Stimulated activated CD4-positive, alpha-beta T cell treated with anti-CD3 and anti-CD28 coated beads, Interleukin-15, amount 100 ng/mL, for 48 hours (primary cell): ENCODE measurements at places on chromosomes 2 and 18.
A peak's percentile ranks its signal among the peaks of the same experiment; 100 is the strongest.

DNA sequence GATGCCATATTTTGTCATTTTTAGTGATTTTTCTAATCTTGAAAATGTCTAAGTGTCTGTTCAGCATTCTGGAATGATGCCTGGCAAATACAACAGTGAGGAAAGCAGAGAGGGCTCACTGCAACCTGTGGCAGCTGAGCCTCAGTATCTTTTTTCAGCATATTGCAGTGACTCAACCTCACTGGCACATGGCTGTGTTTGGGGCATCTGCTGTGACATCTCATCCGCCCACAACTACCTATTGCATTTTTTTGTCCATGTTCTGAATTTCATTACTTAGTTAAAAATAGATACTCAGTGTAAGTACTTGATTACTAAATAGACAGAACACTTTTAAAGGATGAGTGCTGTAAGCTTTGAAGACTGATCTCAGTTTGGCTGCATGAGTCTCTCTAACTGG lies 10.7 kb downstream of the BABAM2 start:
- peak; percentile 29 for DNase-seq

DNA sequence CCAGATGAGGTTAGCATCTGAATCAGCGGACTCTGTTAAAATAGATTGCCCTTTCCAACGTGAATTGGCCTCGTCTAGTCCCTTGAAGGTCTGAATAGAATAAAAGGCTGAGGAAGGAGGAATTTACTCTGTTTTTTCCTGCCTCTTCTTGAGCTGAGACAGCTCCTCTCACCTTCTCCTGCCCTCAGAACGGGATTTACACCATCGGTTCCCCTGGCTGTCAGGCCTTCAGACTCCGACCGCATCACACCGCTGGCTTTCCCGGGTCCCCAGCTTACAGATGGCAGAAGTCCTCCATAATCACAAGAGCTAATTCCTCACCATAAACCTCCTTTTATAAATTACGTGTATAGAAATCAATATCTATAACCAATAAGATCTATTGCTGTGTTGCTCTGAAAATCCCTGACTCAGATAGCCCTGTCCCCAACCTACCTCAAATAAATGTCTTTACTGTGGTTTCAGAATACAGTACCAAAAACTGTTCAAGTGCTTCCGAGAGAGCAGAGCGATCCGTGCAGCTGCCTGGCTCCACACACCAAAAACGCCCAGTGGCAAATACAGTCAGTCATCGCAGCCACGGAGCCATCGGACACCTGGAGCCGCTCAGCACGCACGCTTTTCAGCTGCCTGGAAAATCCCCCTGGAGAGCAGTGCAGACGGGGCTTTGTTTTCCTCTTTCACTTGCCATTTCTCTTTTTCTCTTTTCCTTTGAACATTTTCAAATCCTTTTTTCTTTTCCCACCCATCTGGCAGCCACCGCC lies 196.9 kb downstream of the NRP2 start:
- no peak for DNase-seq

GRCh38 chr2:67510745-67511144 lies 113.6 kb downstream of the ETAA1 start:
- DNase-seq, result no peak

DNA sequence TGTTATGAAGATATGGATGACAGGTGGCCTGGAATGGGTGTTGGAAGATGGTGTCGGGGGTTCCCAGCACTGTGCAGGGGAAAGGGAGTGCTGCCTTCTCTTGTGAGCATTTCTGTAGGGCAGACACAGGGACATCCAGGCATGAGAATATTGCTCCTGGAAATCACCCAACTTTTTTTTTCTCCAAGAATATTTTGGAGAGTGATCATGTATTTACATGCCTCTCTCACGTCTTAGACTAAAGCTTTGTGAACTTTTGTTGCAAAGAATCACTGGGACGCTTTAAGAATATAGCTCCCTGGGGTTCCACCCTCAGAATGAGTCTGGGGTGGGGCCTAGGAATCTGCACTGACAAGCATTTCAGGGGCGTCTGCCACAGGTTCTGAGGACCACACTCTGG lies 68.7 kb downstream of the VWA3B start:
- DNase-seq, result no peak

DNA sequence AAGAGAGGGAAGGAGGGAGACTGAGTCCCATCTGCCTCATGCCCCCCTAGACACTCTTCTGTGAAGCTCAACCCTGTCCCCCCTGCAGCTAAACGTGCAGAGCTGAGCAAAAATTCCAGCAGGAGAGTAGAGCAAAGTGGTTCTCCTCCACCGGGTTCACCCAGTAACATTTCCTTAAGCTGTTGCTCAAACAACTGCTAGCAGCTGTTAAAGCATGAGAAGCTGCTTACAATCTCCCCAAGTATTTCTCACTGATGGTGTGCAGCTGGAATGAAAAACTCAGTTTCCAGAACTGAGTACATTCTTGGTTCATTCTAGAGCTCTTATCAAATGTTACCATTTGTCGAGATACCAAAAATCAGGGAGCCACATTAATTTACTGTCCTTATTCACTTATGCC lies 92.3 kb downstream of the STK39 start:
- no peak for DNase-seq

- no peak for DNase-seq
These were observed 138.9 kb downstream of the PXDN start for GRCh38 chr2:1605102-1606045.

GRCh38 chr2:169562519-169562918 lies 11.1 kb downstream of the FASTKD1 start:
- DNase-seq, result no peak

DNA sequence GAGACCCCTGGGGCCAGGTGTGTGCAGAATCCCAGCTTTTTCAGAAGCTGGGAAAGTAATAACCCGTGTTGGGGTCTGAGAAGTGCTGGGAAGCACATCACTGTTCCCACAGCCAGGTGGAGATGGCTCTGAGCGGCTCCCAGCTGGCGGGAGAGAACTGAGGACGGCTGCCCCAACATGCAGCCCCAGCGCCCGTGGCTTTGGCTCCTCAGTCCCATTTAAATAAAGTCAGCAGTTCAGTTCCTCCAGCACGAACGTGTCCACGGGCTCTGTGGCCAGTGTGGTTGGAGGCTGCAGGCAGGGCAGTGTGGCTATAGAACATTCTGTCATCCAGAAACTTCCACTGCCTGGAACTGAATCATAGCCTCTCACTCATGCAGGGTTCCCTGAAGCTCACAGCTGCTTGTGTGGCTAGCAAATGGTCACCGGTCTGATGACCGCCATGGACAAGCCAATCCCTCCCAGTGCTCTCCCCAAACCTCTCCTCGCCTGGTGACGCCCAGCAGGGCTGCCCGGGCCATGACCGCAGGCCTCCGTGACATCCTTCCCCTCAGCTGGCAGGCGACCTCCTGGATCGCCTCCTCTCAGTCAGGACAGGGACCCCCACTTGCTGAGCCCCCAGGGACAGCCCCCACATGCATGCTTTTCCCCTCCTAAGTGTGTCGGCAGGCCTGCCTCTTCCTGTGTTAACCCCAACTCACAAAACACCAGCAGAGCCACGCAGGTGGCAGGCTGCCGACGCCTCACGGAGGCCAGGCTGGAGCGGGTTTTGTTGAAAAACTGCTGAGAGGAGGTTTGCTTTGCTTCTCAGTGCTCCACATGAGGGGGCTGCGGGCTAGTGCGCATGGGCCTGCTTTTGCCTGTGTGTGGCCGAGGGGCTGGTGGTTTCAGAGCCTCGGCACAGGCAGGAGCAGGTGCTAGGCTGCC lies 1.3 kb downstream of the RTP5 start:
- no peak for DNase-seq

GRCh38 chr18:33711514-33711913 lies 133.5 kb downstream of the ASXL3 start:
- DNase-seq, result no peak

DNA sequence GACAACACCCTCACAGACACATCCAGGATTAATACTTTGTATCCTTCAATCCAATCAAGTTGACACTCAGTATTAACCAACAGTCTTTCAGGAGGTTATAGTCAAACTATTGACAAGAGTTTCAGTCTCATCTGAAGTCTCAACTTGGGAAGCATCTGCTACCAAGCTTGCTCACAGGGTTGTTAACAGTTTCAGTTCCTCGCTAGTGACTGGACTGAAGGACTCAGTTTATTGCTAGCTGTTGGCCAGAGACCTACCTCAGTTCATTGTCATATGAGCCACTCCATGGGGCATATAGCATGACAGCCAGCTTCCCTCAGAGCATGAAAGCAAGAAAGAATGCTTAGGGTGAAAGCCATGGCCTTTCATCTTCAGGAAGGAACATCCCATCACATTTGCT lies 228.6 kb downstream of the EPHA4 start:
- DNase-seq, result no peak

- no peak for DNase-seq
These were observed 200.8 kb downstream of the RAB3GAP1 start for GRCh38 chr2:135252805-135253458.

DNA sequence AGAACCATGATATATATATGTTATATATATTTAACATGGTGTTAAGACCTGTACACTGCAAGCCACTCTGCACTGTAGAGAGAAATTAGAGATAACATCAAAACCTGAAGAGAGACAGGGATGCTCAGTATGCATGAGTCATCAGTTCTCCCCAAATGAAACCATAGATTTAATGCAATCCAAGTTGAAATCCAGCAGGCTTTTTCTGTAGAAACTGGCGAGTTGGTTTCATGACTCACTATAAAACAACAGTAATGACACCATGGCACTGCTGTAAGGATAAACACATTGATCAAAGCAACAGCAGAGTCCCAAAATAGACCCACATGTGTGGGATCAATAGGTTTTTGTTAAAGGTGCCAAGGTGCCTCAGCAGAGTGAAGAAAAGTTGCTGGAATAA lies 65.8 kb downstream of the RTP5 start:
- no peak for DNase-seq
